ENCODE measurements at places on chromosomes 4 and X.
A peak's percentile ranks its signal among the peaks of the same experiment; 100 is the strongest.

- DNase-seq, result no peak
Observed at GRCh38 chr4:5700459-5700858, 7.9 kb downstream of the EVC2 start.

DNA sequence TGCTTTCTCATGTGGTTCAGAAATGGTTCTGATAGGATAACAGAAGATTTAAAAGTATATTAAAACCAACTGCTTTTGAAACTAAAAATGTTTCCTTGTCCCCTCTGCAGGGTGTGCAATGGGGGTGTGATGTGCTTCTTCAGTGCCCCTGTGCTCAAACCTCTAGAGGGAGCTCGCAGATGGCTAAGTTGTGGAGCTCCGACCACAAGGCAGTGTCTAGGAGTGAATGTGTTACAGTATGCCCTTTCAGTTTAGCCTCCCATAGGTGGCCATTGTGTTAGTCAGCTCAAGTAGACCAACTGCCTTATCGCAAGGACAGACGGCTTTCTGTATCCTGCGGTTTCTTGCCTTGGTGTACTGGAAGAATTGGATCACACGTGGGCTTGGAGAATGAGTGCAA, 130.5 kb downstream of the TENT5D start:
- no peak for DNase-seq

DNA sequence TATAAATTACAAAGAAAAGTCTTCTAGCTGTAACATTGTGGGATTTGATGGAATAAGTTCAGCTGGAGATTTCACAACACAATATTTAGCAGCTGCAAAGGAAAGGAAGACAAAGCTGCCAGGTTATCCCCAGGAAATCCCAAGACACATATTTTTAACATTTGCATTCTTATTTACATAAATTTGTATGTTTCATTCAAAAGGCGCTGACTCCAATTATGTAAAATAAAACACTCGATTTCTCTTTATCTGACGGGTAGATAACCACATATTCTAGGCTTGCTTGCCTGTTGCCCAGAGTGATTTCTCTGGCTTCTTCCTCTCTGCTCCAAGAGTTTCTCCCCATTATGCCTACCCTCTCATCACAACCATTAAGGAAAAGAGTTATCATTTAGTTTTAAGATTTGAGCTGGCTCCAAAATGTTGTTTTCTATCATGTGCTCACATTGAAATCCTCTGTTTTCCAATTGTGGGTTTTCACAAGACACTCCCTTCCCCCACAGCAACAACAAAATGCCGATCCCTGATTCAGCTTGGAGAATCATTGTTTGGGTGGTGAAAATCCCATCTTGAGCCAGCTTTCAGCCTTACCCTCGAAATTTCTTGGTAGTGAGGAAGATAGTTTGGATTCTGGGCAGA, 128.2 kb upstream of the RASGEF1B start:
- DNase-seq, result no peak

- DNase-seq, result no peak
Observed at GRCh38 chr4:53902786-53903185, 161.6 kb downstream of the CHIC2 start.

GRCh38 chr4:15982842-15983524, 20.0 kb upstream of the FGFBP2 start:
- no peak for DNase-seq

- DNase-seq, result no peak
Observed at GRCh38 chrX:125782184-125782583, 383.9 kb downstream of the DCAF12L2 start.

- no peak for DNase-seq
Observed at GRCh38 chr4:970854-971520, 2.4 kb downstream of the DGKQ start.

- DNase-seq, result no peak
Observed at GRCh38 chrX:38220415-38221390, at the start of gene SRPX. SRPX (minus strand) TSS chrX:38220871; CDS start chrX:38220792, 79 bp downstream.

DNA sequence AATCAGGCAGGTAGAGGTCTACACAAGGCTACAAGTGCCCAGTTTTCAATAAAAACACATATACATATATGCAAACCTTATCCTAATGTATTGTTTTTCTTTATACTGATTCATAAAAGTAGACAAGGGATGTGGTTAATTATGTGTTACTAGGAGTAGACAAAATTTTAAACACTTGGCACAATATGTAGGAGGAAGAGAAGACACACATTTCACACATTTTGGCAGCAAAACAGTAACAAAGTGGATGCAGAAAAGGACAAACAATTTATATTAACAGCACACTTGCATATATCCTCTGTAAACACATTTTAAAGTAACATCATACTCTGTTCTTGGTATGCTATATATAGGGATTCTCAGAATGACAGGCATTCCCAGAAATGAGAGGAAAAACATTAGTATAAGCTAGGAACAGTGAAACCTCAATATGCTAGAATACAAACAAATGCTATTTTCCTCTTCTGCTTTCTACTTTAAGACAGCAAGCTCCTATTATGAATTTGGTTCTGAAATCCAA, 63.8 kb downstream of the GPRIN3 start:
- DNase-seq, result no peak

- no peak for DNase-seq
Observed at GRCh38 chrX:14697451-14697850, 168.1 kb downstream of the GLRA2 start.

- DNase-seq, result no peak
Observed at GRCh38 chrX:20965270-20966044, 408.8 kb upstream of the CNKSR2 start.

DNA sequence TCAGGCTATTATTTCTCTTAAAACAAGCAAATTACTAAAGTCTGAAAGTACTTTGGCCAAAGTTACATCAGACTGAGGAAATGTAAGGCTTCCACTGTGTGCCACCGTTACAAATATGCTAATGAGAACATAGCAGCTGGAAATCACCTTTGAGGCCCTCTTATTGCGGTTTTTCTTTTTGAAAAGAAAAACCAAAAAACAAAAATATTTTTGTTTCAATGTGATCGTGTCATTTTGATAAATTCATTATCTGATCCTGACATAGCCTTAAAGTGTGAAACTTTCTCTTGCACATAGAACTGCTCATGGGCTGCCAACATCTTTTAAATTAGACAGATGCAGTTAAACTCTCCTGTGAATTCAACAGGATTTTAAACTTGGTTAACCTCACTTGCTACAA, 2.8 kb upstream of the TIFA start:
- peak; percentile 82 for DNase-seq

- no peak for DNase-seq
Observed at GRCh38 chrX:152913910-152914309, 16.0 kb downstream of the ZNF185 start.

DNA sequence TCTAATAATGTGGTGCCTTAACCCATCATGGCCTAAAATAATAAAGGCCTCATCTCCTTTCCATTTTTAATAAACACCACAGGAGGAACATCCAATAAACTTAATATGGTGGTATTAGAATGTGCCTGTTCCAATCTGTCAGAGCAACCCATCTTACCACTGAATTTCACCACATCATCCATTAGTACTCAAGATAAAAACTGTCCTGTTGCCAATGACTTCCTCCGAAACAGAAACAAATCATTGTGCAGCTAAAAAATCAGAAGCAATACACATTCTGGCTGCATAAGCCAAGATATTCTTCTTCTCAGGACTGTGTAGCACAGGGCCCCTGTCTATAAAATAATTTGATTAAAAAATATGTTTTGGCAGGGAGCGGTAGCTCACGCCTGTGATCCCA, 18.5 kb downstream of the TLR10 start:
- DNase-seq, result no peak

GRCh38 chrX:104566681-104567501, 892 bp downstream of the IL1RAPL2 start:
- no peak for DNase-seq

GRCh38 chr4:56907489-56908205, at the start of gene REST:
REST (plus strand) TSS chr4:56907900; CDS start chr4:56910639, 2,739 bp downstream.
- peak; percentile 87 for DNase-seq

DNA sequence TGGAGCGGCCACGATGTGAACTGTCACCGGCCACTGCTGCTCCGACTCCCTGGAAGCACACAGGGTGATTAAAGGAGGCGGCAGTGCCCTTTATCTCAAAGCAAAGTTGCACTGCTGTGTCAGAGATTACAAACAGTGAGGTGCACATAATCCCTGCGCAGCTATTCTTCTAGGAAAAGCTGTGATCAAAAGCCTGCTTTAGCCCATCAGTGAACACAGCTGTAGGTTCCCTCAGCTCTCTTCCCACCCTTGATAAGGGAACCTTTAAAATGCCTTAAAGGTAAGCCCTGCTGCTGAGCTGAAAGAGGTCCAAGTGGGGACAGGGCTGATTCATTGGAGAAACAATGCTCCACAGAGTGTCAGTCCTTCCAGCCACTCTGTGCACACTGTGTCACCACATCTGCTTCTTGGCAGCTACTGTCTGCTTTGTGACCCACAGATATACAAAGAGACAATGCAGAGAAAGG, 127.6 kb downstream of the EIF4E start:
- DNase-seq, result no peak

DNA sequence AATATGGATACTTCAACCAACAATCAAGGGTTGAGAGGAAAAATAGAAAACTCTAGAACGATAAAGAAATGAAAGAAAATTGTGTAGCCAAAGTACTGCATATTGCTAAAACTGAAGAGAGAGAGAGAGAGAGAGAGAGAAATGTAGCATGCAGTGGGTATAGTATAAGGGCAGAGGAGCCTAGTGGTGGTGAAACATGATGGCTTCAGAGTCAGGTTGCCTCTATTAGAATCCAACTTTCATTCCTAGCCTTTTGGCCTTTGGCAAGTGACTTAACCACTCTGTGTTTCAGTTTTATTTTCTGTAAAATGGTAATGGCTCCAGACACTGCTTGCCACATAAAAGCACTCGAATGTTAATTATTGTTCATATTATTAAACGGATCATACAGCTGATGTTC, 71.2 kb upstream of the NAF1 start:
- no peak for DNase-seq

- DNase-seq, result no peak
Observed at GRCh38 chr4:4922441-4922840, 63.0 kb downstream of the MSX1 start.

GRCh38 chr4:182145334-182145905, 97.8 kb upstream of the TENM3 start:
- DNase-seq, result no peak

- DNase-seq, result no peak
Observed at GRCh38 chrX:150544835-150545770, 23.3 kb upstream of the MTM1 start.

DNA sequence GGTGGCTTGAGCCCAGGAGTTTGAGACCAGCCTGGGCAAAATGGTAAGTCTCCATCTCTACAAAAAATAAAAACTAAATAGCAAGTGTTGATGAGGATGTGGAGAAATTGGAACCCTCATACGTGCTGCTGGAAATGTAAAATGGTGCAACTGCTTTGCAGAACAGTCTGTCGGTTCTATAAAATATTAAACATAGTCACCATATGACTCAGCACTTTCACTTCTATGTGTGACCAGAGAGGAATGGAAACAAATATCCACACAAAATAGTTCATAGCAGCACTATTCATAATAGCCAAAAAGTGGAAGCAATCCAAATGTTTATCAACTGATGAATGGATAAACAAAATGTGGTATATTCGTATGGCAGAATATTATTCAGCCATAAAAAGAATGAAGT, 60.8 kb upstream of the FMR1 start:
- no peak for DNase-seq

DNA sequence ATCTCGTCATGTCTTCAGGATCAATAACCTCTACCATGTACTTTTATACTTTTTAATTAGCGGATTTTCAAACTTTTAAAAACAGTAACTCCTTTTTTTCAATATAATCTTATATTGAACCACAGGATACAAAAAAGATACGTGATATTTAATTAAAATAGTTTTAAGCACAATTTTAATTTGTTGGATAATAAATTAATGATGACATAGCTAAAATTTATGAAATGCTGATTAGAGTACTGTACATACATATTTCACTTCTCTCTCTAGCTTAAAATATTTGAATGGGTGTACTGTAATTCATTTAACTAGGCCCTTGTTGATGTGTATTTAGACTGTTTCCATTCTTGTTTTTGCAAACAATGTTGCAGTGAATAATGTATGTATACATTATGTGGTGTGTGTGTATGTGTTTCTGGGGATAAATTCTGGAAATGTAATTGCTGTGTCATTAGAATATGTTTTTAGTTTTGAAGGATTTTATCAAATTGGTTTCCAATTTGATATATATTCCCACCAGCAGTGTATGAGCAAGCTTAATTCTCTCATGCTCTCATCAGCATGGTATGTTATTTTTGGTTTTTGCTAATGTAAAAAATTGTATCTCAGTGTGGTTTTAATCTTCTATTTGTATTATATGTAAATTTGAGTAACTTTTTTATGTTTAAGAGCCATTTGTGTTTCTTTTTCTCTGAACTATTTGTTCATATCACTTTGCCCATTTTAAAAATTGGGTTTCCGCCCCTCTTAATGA, 66.4 kb downstream of the CDKL5 start:
- no peak for DNase-seq

DNA sequence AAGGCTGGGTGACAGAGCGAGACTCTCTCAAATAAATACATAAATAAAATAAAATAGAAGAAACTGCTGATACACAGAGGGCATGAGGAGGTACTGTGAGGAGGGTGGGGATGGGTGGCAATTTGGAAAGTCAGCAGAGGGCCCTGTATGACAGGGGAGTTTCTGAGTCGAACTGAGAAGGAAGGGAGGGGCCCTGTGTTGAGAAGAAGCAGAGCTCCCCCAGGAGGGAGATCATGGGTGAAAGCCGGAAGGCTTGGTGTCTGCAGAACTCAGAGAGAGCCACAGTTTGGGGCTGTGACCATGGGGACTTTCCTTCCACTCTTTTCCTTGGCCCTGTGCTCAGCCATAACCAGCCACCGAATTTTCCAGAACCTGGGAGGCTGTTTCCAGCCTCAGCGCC, 24.8 kb upstream of the AFAP1 start:
- no peak for DNase-seq

GRCh38 chrX:69034451-69034850, 130.8 kb downstream of the PJA1 start:
- no peak for DNase-seq

GRCh38 chrX:115408771-115409400, 119.4 kb downstream of the LUZP4 start:
- DNase-seq, result no peak

- DNase-seq, result no peak
Observed at GRCh38 chrX:149531599-149531998, 9.2 kb upstream of the EOLA1 start.

GRCh38 chr4:188818300-188818699, 679.1 kb downstream of the TRIML1 start:
- no peak for DNase-seq

DNA sequence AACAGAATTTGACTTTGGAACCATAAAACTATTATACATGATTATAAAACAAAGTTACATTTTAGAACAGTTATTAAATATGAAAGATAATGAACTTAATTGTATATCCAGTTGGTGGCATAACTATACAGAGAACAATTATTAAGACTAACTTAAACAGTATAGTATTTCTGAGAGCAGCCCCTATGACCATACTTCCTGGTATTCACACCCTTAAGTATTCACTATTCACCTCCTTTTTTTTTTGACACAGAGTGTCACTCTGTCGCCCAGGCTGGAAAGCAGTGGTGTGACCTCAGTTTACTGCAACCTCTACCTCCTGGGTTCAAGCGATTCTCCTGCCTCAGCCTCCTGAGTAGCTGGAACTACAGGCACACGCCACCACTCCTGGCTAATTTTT, 74.5 kb downstream of the FRYL start:
- DNase-seq, result no peak
